ENCODE measurements at places on chromosomes 4 and X.

DNA sequence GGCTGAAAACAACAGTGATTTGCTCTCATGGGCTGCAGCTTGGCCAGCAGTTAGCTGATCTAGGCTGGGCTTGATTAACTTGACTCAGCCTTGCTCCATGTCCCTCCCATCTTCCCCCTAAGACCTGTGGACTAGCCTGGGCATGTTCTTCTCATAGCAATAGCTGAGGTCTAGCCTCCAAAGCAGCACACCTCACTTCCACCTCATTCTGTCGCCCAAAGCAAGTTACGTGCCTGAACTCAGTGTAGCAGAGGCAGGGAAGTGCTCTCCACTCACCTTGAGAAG is 62.2 kb downstream of the EVC start:
- no peak for DNase-seq

DNA sequence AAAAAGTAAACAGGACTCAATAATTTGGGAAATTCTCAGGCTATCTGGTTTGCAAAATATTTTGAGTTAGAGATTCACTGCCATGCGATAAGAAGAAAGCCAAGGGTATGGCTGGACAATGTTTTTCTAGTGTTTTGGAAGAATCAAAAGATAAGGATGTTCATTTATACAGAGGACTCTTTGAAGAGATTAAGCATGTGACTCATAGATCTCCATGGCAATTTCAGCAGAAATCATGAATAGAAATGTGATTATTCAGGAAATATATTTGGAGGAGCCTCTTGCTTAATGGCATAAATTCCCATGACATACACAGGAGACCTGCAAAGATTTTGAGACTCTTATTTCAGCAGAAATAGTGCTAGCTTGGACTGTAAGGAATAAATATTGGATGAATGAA is 16.7 kb upstream of the FRAS1 start:
- no peak for DNase-seq

- no peak for DNase-seq
Observed at GRCh38 chr4:58301376-58301999, 1191.3 kb upstream of the IGFBP7 start.

GRCh38 chr4:155426953-155427352 is 50.2 kb upstream of the MAP9 start:
- DNase-seq = no peak

DNA sequence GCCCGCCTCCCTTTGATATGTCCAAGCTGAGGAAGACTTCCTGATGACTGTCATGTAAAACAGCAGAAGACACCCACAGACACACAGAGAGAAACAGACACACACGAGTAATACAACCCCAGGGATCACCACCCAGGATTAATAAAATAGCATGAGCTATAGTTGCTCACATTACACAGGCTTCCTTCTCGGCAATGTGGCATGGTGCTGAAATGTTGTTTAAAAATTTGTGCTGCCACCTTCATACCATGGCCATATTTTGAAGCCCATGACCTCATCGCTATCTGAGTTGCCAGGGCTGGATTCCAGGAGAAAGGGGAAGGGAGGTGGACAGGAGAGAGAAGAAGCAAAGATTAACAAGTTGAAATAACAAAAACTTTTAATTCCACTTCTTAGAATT is 111.7 kb downstream of the SYNPO2 start:
- DNase-seq = no peak

DNA sequence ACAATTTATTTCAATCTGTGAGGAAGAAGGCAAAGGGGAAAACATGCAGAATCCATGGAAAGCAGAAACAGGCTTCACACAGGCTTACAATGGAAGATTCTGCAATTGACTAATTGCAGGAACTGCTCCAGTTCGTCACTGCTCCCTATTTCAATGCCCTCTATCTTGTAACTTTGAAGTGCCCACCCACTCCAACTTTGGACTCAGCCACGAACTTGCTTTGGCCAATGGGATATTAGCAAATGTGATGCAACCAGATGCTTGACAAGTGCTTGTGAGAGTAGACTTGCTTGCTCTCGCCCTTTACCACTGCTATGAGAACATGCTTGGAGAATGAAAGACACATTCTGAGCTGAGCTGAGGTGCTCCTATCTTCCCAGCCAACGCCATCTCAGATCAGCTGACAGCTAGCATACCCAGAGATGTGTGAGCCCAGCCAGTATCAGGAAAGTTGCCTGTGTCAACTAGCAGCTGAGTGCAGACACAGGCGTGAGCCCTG is 105.7 kb upstream of the PTCHD1 start:
- no peak for DNase-seq

GRCh38 chr4:155569471-155569870 is 97.2 kb upstream of the GUCY1A1 start:
- no peak for DNase-seq

DNA sequence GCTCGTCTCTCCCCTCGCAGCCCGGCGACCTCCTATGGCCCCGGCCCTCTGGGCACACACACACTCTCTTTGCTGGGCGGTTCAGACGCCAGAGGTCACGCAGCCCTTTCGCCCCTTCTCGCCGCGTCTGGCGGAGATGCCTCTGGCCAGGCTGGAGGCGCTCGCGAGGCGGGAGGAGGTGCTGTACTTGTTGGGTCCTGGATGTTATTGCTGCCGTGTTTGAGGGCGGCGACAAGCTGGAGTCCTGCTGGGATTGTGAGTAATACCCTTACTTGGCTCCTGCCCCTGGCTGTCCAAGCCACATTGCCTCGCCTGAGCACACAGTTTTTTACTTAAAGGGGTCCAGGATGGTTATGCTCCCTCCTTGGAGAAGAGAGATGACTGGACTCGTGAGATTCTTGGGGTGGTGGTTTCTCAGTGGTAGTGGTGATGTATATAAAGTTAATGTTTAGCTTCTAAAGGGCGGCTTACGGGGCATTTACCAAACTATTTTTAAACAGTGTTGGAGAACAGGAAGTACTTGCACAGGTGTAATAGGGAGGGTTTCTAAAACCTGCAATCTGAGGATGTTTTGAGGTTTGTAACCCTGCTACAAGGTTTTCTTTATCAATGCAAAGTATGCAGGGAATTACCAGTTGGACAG is 572 bp downstream of the USP53 start:
- peak; percentile 84 for DNase-seq

DNA sequence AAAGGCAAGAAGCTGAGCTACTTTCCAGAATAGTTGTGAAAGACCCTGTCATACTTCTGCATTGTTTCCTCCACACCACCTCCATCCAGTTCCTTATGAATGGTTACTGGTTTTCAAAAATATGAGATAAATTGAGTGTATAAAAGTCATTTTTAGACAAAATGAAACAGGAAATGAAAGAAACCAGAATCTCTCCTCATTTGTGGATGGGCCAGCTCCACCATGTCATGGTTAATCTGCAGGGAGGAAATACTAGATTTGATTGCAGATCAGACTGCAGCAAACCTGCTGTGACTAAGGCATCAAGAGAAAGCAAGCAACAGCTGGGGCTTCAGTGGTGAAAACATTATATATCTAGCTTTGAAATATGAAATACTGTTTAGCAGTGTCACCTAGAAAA is 23.8 kb downstream of the F9 start:
- DNase-seq = no peak

DNA sequence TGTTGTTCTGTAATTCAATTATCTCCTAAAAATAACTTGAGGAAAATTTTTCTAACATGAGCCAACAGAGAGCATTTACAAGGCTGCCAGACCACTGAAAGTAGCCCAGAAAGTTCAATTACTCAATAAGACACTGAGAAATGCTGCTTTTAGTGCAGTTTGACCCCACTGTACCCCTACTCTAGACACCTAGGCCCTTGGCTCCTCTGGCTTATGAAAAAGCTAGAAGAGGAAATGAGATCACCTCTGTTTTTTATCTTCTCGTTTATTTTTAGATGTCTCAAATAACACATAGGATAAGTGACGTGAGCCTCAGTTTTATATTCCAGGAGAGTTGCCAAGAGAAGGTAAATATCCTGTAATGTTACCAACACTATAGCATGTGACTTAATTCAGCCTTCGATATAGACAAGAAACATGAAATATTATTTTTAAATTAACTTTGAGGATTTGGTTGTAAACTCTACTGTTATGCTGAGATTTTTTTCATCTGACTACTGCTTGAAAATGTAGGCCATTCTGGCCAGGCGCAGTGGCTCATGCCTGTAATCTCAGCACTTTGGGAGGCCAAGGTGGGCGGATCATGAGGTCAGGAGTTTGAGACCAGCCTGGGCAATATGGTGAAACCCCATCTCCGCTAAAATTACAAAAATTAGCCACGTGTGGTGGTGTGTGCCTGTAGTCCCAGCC is 24.4 kb downstream of the TNIP3 start:
- no peak for DNase-seq

GRCh38 chr4:152700151-152700550 is 20.4 kb upstream of the TMEM154 start:
- no peak for DNase-seq

DNA sequence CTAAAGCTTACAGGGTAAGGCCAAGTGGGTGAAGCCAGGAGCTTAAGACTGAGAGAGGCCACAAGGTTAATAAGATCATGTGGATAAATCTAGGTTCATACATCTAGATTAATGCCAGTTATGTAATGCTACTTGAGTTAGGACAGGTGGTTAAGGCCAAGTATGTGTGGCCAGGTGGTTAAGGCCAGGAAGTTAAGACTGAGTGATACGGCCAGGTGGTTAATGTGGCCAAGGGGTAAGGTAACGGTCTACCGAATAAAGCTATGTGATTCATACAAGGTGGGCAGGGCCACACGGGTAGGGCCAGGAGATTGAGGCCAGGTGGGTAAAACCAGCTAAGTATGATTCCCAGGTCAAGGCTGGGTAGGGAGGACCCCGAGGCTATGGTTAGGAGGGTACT is 223.0 kb downstream of the TACR3 start:
- DNase-seq = no peak

- no peak for DNase-seq
Observed at GRCh38 chr4:99529228-99529627, 18.4 kb downstream of the C4orf17 start.

- no peak for DNase-seq
Observed at GRCh38 chr4:125432078-125432477, 117.3 kb downstream of the FAT4 start.

DNA sequence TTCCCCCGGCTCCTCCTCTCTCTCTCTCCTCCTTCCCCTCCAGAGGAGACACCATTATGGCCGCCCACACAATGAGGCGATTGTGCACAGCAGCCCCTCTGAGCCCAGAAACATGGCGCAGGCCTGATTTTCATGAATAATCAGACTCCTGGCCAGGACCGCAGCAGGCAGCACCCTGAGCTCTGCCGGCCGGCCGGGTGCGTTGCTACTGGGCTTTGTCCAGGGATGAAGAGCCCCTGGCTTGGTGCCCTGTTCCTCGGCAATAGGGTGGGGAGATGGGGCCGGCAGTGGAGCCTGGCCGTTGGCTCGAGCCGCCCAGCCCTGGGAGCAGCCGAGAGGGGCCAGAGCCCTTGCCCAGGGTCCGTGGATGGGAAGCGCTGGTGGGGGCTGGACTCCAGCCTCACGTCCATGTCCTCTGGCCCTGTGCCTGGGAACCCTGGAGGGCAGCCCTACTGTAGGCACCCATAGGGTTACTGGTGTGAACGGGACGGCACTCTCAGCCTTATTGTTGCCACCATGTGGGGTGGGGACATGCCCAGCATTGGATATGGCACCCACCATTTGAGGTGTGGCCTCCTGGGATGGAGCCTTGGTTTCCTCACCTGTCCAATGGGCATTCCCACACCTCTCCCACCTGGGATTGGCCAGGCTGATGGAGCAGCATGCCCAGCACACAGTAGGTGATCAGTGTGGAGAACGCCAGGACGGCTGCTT is 103.0 kb downstream of the SORCS2 start:
- DNase-seq = peak; percentile 68

GRCh38 chrX:66053414-66053813 is 13.5 kb upstream of the VSIG4 start:
- no peak for DNase-seq

- no peak for DNase-seq
Observed at GRCh38 chr4:77734928-77735327, 84.2 kb downstream of the CNOT6L start.

- DNase-seq = no peak
Observed at GRCh38 chrX:45329217-45329616, 128.5 kb upstream of the DIPK2B start.

DNA sequence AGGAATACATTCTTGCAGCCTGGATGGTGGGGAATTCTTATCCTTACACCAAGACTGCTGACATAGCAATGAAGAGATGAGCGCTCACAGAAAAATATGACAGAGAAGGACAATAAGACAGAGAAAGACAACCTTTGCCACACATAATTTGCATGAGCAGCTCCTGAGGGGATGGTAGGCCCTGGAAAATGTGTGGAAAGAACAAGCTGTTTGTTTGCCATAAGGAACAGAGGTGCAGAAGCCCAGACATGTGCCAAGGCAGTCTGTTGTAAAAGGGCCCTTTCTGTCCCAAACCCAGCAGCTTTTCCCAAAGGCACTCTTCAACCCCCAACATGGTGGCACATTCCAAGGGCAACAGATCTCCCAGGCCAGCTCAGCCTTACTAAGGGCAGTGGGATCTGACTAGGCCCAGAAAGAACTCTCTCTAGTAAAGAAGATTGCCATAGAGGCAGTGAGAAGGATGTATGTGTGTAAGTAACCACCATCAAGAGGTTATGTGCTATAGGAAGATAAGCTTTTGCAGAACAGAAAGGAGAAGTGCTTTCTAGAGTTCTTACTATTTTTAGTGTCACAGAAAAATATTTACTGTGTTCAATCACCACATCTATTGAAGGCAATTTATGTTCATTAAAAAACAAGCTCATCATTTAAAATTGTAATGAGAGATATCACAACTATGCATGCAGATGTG is 287.0 kb upstream of the RASGEF1B start:
- no peak for DNase-seq

DNA sequence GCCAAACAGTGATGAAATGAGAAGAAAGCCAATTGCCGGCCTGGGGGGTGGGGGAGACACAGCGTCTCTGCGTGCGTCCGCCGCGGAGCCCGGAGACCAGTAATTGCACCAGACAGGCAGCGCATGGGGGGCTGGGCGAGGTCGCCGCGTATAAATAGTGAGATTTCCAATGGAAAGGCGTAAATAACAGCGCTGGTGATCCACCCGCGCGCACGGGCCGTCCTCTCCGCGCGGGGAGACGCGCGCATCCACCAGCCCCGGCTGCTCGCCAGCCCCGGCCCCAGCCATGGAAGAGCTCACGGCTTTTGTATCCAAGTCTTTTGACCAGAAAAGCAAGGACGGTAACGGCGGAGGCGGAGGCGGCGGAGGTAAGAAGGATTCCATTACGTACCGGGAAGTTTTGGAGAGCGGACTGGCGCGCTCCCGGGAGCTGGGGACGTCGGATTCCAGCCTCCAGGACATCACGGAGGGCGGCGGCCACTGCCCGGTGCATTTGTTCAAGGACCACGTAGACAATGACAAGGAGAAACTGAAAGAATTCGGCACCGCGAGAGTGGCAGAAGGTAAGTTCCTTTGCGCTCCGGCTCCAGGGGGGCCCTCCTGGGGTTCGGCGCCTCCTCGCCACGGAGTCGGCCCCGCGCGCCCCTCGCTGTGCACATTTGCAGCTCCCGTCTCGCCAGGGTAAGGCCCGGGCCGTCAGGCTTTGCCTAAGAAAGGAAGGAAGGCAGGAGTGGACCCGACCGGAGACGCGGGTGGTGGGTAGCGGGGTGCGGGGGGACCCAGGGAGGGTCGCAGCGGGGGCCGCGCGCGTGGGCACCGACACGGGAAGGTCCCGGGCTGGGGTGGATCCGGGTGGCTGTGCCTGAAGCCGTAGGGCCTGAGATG is at the start of gene SHOX:
Gene SHOX (plus strand): TSS at position 180 of the 885 bp plus-strand sequence. CDS start 107 bp downstream, at position 287.
- DNase-seq = no peak

- DNase-seq = no peak
Observed at GRCh38 chr4:52110171-52110570, 59.1 kb downstream of the SPATA18 start.

GRCh38 chr4:1777822-1778641 is 15.1 kb upstream of the FGFR3 start:
- DNase-seq = peak; percentile 70

Data from C1 segment of cervical spinal cord (tissue), 14 donors.